ENCODE measurements at places on chromosomes 1 and 21. TPM values are rescaled to one million over a fixed set of nuclear protein-coding genes. Genes with fewer than 3 reads are reported as not detected.
A peak's percentile ranks its signal among the peaks of the same experiment; 100 is the strongest.

- DNase-seq = peak; percentile 0
Observed at GRCh38 chr1:188489336-188490112, 1660.8 kb downstream of the PLA2G4A start.

- peak; percentile 44 for DNase-seq
Observed at GRCh38 chr1:59143133-59143487, 153.8 kb upstream of the FGGY start.

- DNase-seq = no peak
Observed at GRCh38 chr1:71045463-71046028, 2.1 kb downstream of the PTGER3 start.

DNA sequence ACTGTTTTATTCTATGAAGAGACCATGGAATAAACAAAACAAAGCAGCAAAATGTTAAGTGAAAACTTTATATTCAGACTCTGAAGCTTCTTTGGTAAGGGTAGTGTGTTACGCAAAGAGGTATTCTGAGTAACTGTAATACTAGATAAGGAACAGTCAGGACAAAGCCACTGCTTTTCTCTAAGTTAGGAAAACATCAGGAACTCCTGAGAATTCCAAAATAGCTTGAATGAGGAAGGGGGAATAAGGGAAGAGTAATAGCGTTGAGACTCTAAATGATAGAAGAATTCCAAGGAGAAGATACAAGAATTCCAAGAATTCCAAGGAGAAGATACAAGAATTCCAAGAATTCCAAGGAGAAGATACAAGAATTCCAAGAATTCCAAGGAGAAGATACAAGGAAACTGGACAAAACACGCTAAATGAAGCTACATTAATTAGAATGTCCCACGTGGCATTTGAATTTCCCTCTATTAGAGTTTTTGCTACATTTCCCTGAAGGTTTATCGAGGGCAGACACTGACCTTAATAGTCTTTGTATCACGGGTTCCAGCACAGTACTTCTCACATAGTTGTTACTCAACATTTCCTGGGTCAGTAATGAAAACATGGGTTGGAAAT is 71.5 kb downstream of the SMYD3 start:
- no peak for DNase-seq

DNA sequence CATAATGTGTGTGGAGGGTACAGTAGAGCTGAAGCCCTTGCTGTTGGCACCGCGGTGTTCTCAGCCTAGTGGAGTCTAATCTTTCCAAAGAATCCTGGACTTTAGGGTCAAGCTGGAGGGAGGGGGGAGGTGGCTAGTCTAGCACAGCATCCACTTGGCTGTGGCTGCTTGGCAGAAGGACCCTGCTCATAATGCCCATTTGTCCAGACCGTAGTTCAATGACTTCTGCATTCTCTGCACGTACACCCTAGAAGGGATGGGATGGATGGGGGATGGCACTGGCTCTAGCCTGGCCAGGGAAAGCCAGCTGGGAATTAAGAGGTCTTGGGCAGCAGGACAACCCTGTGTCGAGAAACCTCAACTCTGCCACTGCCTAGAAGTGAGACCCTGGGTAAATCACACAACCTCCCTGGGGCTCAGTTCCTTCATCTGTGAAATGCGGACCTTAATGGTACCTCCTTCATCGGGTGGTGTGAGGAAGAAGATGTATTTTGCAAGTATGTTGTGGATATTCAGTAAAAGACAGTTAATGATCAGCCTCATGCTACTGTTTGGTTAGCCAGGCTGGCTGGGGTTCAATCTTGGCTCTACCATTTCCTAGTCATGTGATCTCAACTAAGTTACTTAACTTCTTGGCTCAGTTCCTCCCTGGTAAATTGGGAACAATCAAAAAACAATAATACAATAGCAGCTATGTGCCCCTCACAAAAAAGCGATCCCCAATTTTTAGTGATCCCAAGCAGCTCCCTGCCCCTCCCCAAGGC is 27.2 kb upstream of the CLIC4 start:
- no peak for DNase-seq

- no peak for DNase-seq
Observed at GRCh38 chr1:17979815-17980214, 127.8 kb upstream of the IGSF21 start.

DNA sequence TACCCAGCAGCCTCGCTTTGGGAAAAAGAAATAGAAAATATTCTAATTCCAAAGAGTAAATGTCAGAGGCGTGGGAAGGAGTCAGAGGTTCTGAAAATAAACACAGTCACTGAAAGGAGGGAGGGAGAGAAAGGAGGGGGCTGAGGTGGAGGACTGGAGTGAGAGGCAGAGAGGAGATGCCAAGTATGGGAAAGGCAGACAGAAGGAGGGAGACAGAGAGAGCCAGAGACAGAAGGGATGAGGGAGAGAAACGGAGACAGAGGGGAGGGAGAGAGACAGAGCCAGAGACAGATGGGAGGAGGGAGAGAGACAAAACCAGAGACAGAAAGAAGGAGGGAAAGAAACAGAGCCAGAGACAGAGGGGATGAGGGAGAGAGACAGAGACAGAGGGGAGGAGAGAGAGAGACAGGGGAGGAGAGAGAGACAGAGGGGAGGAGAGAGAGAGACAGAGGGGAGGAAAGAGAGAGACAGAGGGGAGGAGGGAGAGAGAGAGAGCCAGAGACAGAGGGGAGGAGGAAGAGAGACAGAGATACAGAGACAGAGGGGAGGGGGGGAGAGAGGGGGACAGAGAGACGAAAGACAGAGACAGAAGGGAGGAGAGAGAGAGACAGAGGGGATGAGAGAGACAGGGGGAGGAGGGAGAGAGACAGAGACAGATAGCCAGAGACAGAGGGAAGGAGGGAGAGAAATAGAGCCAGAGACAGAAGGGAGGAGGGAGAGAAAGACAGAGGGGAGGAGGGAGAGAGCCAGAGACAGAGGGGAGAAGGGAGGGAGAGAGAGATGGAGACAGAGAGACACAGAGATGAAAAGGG is 525.5 kb downstream of the MATN1 start:
- peak; percentile 29 for DNase-seq

- DNase-seq = no peak
Observed at GRCh38 chr1:32028746-32029145, 15.1 kb downstream of the KHDRBS1 start.

DNA sequence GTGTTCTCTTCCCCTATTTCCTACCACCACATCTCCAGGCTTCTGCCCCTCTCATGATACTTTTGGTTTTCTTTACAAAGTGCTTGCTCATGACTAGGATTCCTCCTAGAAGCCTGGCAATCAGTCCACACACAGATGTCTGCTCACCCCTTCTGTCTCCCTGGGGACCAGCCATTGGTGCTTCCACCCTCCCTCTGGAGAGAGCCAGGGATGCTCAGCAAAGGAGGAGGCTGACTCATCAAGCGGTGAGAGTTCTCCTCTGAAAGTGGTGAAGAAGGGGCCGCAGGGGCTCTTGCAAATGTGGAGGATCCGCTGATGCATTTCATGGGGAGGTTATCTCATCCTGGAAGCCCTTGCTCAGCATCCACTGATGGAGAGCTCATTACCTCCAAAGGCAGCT is 14.5 kb downstream of the NT5C1A start:
- DNase-seq = no peak

DNA sequence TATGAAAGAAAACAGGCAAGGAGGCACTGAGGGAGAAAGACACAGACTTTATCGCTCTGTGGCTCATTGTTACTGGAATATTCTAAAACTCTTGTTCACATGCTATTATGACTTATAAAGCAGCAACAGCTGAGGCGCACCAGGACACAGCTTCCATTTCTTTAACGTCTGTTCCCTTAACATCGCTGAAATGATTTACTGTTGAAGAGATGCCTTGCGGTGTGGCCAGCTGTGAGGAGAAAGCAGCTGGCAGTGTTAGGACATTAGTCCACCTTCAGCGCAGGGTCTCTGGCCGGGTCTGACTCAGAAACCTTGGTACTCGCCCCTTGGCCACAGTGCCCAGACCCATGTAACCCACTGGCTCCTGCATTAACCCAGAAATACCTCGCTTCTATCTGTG is 3.1 kb upstream of the PER3 start:
- no peak for DNase-seq

- no peak for DNase-seq
Observed at GRCh38 chr1:199297887-199298286, 659.0 kb downstream of the PTPRC start.

DNA sequence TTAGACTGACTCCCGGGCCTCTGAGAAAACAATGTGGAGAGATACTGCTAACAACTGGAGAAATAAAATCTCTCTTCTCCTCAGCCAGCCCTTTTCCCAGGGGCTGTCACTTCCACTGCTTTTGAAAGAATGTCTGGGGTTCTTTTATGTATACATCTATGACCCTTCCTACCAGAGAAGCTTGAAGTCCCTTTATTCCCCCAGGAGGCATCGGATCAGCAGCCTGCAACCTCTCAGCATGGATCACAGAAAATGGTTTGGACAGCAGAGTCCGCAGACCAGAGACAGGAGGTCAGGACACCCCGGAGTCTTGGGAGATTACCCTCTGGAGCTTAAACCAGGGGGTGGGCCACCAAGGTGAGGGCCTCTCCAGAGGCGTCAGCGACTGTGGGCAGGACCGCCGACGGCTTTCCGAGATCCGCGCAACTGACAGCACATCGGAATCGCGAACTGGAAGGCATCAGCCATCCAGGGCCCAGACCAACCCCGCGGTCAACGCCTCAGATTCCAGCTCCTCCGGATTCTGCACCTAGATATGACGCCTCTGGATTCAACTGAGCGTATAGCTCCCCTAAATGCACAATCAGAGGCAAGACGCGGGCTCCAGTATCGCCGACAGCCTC is 1.0 kb downstream of the EPHA10 start:
- DNase-seq = no peak

GRCh38 chr1:172616636-172617035 is 42.3 kb upstream of the FASLG start:
- no peak for DNase-seq

DNA sequence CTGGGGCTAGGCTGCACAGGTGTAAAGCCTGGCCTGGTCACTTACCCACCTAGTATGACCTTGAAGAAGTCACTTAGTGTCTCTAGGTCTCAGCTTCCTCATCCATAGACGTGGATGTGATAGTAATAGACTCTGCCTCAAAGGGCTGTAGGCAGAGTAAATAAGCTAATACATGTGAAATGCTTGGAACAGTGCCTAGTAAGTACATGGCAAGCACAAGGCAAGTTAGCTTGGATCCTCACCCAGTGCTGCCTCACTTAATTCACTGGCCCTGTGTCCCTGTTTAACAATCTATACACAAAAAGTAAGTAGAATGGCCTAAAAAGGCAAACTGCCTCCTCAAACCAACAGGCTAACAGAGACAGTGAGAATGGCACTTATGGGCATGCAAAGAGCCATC is 167.8 kb downstream of the PIGK start:
- no peak for DNase-seq

GRCh38 chr1:36285443-36286101 is 20.6 kb upstream of the SH3D21 start:
- peak; percentile 88 for DNase-seq

GRCh38 chr1:37277366-37277765 is 197.0 kb upstream of the ZC3H12A start:
- no peak for DNase-seq

- no peak for DNase-seq
Observed at GRCh38 chr1:35856964-35857363, 26.0 kb upstream of the AGO1 start.

Gene CTSK
- total RNA-seq = 16.8 TPM

Gene AQP10
- total RNA-seq = not detected

Gene OVAAL
- total RNA-seq = not detected

Gene FOXD3
- 0.31 TPM for total RNA-seq

Gene TFF3
- total RNA-seq = 22.4 TPM

Gene KRTAP15-1
- not detected for total RNA-seq

Gene TRNP1
- 38.3 TPM for total RNA-seq

Gene ZNF124
- total RNA-seq = 45.7 TPM

Gene WNT3A
- not detected for total RNA-seq

Gene ATP1A4
- total RNA-seq = 0.19 TPM
